ENCODE measurements at places on chromosomes 6 and 20. TPM values are rescaled to one million over a fixed set of nuclear protein-coding genes. Genes with fewer than 3 reads are reported as not detected.

LBP gene
- 14.5 TPM for total RNA-seq

CRISP3 gene
- not detected for total RNA-seq

GRM4 gene
- total RNA-seq: not detected

POU5F1 gene
- 0.86 TPM for total RNA-seq

OXT gene
- total RNA-seq: 0.65 TPM

TGM3 gene
- total RNA-seq: not detected

CD24 gene
- 0.47 TPM for total RNA-seq

CGA gene
- 5.6 TPM for total RNA-seq

FILIP1 gene
- total RNA-seq: 85.8 TPM

ZNF76 gene
- 24.1 TPM for total RNA-seq

IRF4 gene
- 1.6 TPM for total RNA-seq

GRCh38 chr6:111269401-111269970 is 182.2 kb downstream of the SLC16A10 start:
- DNase-seq: no peak

DNA sequence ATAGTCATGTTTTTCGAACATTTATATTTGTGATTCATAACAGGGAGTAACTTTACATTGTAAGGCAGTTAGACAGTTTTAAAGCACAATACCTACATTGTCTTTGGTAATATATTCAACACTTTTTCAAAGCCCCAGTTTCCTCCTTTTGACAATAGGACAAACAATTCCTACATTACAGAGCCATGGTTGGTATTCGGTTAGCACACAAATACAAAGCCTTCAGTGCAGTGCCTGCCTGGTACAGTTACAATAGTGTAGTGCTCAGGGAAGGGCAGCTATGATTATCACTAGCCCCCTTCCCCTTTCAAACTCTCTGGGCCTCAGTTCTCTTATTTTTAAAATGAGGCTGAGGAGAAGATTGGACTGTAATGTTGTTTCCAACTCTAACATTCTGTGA is 207.8 kb downstream of the TPBG start:
- no peak for DNase-seq

DNA sequence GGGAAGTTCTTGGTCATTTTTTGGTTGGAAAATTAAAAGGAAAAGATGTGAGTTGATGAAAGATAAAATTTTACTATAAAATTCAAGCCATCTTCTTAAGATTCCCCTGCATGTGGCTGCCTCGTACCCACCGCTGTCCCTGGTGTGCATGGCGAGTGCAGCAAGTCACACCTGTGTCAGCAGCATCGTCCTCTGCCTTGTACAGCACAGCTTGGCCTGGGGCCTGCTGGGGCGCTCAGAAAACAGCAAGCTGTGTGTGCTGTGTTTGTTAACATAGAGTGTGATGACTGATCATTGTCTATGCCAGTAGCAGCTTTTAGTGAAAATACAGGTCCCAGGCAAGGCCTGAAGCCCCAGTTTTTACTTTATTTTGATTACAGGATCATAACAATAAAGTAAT is 56.7 kb downstream of the FAM120B start:
- DNase-seq: no peak

- peak; percentile 66 for DNase-seq
Measured at GRCh38 chr6:89311853-89312531, 3.1 kb downstream of the GABRR2 start.

DNA sequence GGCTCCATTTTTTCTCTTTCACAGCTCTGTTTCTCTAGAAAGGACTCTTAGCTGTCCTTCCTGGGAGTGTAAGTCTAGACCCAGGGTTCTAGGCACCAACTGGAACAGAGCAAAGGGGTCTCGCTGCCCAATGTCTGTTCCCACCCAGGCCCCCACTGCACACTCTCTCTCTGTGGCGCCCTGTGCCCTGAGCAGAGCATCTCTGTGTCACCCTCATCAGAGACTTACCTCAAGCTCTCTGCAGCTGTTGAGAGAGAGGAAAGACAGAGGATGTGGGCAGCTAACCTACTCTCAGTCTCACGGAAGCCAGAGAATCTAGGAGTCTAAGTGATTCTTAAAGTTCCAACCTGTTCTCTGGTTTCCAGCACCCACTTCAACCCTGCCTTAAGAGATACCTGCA is 9.5 kb downstream of the NCR2 start:
- no peak for DNase-seq

GRCh38 chr20:56342783-56343182 is 16.0 kb upstream of the FAM210B start:
- DNase-seq: no peak

GRCh38 chr6:51953246-51953645 is 134.2 kb downstream of the PKHD1 start:
- no peak for DNase-seq

DNA sequence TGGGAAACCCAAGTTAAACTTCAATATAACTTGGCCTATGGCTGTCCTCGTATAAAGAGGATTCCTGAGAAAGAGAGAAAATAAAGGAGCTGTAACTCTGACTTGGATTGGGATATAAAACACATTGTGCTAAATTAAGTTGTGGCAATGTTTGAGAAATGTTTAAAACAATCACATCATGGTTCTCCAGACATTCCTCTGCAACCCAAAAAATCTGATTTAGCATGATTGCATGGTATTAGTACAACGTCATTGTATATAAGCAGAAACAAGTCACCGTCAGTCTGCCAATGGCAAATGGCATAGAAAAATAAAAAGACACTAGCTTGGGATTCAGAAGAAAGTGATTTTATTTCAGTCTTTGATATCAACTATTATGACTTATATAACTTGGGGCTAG is 140.2 kb upstream of the FAM83B start:
- no peak for DNase-seq

DNA sequence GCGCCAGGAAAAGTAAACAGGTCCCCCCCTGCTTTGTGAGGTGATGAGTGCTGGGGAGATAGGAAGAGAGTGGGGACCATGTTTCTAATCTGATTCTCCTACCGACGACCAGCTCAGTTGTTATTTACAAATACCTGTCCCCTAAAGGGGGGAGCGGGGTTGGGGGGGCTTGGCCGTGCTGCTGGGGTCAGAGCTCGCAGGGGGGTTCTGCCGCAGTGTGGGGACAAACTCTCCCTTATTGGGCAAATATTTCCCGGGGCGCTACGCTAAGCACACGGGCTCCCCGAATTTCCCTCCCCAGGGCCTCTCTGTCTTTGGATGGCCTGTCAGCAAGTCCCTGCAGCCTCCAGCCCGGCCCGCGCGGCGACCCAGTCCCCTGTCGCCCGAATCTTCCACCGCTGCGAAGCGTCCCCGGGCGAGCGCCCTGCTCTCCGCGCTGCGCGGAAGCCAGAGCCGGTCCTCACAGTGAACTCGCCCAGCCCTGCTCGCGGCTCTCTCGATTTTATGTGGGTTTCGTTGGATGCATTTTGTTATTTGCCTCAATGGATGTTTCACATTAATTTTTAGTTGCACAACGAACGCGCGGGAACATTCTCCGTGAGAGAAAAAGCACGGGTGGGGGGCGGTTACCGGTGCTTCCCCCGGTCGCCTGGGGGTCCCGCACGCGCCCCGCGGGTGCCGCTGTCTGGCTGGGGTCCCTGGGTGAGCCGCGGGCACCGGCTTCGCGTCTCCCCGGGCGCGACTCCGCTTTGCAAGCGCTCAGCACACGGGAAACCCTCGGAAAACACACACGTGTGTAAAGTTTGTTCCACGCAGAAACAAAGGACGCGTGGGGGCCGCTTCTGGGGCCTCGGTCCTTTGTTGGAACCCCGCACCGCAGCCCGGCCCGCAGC is 1.5 kb upstream of the STX16 start:
- peak; percentile 45 for DNase-seq

DNA sequence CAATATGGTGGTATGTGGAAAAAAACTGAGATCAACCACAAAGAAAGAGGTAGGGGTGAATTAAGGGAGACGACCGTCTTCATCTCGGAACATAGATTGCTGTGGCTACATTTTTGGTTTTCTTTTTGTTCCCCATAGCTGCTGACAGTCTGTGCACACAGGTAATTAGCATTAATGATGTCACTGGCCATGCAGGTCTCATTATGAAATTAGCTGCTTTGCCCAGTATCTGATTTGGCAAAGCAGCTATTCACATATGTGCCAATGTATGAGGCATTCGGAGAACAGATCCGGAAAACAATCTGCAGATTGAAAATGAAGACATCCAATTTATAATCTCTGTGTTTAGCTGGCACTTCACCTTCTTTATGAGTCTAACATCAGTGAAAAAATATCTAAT is 13.1 kb downstream of the NOX3 start:
- DNase-seq: no peak

DNA sequence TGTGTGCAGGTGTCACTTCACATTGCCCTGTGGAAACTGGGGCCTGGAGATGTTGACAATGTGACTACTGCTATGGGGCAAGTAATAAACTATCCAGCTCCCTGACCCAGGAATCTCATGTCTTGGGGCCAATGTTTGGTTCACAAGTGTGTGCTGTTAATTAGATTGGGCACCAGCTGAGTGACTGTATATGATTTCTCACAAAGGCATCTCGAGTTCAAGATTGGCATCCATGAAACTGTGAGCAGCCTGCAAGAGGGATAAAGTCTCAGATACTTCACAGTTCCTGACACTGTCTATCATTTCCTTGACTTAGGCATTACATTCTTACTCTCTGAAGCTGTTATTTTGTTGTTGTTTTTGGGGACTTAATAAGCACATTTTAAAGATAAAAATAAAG is 264.0 kb downstream of the PRKN start:
- no peak for DNase-seq

DNA sequence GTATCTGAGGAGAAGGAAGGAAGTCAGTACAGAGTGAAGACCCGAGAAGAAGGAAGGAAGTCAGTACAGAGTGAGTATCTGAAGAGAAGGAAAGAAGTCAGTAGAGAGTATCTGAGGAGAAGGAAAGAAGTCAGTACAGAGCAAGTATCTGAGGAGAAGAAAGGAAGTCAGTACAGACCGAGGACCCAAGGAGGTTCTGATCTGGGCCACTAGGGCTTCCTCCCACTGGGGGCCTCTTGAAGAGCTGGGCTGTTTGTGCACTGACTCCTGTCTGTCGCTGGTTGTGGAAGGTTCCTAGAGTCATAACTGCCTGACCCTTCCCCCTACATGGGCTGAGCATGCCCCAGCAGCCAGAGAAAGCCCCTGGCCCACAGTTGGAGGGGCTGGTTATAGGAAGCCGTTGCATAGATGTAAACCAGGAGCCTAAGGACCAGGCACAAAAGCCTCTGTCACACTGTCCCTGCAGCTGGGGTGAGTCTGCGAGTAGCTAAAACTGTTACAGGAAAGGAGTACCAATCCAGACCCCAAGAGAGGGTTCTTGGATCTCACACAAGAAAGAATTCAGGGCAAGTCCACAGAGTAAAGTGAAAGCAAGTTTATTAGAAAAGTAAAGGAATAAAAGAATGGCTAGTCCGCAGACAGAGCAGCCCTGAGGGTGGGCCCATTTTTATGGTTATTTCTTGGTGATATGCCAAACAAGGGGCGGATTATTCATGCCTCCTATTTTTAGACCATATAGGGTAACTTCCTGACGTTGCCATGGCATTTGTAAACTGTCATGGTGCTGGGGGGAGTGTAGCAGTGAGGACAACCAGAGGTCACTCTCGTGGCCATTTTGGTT is 395.9 kb downstream of the PREX1 start:
- no peak for DNase-seq

DNA sequence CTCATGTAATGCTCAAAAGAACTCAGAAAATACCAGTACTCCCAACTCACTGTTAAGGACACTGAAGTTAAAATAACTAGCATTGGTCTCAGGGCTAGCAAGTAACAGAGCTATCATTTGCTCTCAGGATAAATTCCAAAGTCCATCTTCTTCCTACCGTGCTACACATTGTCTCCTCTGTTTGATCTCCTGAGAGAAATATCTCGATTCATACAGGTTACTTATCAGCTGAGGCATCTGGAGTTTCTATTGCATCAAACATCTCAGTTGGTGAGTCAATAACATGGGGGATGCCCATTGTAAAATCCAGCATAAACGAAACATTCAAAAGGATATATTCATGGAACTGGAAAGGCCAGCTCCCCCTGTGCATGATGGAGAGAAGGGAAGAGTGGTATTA is 147.4 kb downstream of the BACH2 start:
- no peak for DNase-seq

GRCh38 chr6:131754715-131755567 is 44.1 kb upstream of the CTAGE9 start:
- DNase-seq: no peak

DNA sequence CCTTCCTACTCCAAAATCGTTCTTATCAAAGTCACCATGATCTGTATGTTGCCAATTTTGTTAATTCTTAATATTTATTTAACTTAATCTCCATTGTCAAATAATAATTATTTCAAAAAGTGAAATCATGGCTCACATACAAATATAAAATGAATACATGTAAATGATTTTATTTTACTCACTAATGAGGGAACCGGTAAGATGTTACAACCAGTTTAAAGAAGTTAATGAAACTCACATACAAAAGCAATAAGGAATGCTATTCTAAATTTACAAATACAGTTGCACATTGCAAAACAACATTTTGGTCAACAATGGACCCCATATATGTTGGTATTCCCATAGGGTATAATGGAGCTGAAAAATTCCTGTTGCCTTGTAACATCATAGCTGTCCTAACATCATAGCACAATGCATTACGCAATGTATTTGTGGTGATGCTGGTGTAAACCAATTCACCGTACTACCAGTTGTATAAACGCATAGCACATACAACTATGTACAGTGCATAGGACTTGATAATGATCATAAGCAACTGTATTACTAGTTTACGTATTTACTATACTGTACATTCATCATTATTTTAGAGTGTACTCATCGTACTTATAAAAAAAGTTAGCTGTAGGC is 6.5 kb upstream of the SLC22A16 start:
- no peak for DNase-seq

DNA sequence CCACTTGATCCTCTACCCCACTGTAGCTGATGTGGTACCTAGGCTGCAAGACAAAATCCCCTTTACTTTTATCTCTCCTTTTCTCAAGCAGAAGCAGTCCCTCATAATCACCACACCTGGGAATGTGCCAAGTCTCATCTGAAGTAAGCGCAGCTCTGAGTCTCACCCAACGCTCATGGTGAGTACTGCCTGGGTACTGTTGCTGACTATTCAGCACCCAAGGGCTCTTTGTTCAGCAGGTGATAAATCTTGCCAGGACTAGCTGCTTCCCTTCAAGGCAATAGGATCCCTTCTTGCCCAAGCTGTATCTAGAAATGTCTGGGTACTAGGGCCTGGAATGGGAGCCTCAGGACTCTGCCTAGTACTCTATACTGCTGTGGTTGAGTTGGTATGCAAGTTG is 70.9 kb downstream of the GCLC start:
- no peak for DNase-seq

DNA sequence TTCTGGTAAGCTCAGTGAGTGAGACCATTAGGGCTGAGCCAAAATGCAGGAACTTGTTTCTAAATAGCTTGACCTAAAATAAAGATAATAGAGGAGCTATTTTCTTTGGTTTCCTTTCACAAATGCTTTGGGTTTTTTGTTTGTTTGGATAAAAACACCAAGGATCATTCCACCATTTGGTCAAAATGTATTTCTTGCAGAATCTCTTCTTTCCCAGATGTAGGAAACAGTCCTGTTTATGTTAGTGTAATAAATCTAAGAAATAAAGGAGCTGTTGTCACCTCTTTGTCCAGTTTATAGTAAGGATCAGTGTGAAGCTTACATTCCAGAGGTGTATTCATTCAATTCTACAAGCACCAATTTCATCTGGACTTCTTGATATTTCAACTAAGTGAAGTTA is 297.8 kb downstream of the GJA1 start:
- DNase-seq: no peak

- no peak for DNase-seq
Measured at GRCh38 chr6:53178837-53179432, 30.3 kb upstream of the GCM1 start.

- no peak for DNase-seq
Measured at GRCh38 chr6:161481786-161482516, 208.1 kb upstream of the AGPAT4 start.

Measured in left cardiac atrium (tissue), 4 donors.